ENCODE measurements at places on chromosomes 2 and 18.

DNA sequence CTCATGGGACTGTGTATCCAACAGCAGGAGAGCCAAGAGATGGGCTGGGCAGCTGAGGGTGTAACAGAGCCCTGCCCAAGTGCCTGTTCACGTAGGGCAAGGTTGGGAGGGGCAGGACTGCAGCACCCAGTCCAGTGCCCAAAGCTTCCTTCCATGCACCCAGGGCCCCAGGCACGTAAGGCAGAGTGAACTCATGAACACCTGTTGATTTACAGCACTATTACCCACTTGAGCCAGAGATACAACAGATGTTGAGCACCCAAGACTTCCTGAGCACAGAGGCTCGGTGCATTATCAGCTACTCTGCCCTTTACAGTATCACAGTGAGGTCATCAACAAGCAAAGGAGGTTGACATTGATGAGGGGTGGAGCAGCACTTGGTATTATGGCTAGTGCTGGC is 50.2 kb upstream of the FHL2 start:
- DNase-seq = no peak

- DNase-seq = no peak
Measured at GRCh38 chr2:240296476-240297255, 138.8 kb upstream of the GPC1 start.

DNA sequence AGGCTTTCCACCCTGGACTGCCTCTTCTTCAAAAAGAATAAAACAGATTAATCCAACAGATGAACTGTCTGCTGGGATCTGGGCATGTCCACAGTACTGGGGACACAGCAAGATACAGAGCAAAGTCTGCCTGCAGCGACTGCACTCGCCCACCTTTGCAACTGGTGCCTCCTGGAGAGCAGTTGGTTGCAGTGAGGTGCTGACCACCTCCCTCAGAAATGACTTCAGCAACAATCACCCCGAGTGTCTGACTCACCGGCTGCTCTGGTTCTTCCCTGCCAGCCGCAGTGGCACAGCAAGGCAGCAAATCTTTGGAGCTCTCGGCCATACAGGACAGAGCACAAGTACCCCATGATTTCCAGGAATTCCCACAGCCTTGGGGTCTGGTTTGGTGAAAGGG is 179.7 kb downstream of the ANAPC1 start:
- no peak for DNase-seq

DNA sequence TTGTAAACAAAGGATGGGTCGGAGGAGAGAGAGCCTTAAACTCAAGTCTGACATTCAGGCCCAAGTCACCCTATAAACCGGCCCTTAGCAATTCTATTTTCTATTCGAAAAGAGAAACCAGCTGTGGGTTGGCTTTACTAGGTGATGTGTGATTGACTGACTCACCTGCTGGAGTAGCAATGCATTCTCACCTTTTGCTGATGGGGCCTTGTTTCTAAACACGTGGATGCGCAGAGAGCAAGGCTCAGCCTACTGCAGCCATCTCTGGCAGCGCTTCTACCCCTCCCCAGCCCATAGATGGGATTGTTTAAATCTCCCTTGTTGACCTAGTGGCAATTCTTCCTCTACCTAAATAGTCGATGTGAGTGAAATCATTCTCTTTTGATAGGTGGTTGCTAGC is 138.5 kb downstream of the MEIS1 start:
- peak; percentile 50 for DNase-seq

DNA sequence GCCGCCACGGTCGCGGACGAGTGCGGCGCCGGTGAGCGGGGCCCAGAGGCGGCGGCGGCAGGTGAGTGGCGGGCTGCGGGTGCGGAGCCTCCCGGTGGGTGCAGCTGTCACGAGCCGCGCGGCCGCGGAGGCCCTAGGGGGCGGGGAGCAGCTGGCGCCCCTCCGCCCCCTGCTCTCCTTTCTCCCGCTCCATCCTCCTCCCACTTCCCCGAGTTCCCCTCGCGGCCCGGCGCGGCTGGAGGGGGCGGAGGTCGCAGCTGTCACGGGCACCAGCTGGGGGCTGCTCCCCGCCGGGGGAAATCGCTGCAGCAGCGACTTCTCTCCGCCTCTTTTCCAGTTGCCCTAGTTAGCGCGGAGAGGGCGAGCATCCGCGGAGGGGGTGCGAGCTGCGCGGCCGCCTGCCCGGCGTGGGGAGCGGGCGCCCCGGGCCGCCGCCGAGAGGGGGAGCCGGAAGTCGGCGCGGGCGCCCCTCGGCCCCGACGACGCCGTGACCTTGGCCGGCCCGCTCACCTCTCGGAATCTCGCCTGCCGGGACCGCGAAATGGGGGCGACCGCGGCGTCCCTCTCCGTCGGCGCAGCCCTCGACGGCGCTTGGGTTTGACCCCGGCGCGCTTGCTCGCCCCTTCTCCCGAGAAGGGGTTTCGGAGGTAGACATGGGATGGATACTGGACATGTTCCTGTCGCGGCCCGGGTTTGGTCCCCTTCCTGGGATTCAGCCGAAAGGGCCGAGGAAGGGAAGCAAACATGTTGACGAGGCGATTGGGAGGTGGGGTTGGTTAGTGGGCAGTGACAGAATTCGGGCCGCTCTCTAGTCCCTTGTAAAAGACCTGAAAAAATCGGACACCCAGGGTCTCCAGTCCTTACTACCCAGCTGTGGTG is 727 bp downstream of the NCOA1 start:
- DNase-seq = peak; percentile 67

DNA sequence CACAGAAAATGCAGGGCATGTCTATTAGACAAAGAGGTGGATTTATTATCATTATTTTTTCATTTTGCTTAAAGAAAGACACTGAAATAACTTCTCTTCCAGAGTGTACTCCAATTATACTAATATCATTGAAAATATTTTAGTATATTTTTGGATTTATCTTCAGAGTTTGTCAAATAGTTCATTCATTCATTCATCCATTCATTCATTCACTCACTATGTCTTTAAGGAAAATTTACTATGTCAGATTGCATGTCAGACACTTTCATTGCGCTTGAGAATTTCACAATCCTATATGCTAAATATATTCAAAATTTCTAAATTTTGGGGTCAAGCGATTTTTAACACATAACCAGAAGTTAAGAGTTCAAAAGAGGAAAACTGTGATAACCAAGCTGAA is 479.1 kb downstream of the ZEB2 start:
- no peak for DNase-seq

- no peak for DNase-seq
Measured at GRCh38 chr18:66196805-66197204, 407.1 kb downstream of the CDH19 start.

DNA sequence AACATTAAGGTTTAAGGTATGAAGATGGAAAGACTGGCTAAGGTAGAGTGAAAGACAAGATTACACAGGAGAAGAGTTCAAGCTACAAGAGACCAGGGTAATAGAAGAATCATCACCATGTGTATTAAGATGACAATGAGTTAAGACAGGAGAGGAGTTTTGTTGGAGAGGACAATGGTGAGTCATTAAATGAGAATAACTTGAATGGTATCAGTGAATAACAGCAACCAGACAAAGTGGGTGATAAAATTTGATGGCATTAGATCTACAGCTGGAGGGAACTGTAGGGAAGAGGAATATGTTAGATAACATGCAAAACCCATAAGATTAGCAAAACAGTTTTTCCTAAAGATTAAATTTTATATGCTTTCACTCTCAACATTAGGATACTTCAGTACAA is 18.8 kb upstream of the ENOSF1 start:
- DNase-seq = no peak

Data from COR-L47 (cell line).